ENCODE measurements at places on chromosomes 1 and 21.

GRCh38 chr1:195462646-195463045 lies 1145.6 kb downstream of the KCNT2 start:
- DNase-seq: peak; percentile 56

GRCh38 chr1:223012938-223013337 lies 130.1 kb downstream of the TLR5 start:
- DNase-seq: no peak

DNA sequence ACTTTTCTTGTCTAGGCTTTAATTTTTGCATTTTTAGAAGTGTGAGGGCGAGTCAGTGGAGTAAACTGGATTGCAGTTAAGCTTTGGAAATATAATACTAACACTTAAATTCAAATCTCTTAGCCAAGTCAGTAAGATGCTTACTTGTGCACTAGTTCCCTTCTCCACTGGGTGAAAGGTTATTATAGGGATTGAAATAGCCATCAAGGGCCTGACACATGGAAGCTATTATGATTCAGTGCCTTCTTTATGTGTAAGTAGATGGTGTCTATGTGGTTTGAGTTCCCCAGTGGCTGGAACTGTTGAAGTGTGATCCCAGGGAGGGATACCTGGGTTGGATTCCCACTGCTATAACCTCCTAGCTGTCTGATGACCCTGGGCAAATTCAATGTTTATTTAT lies 24.7 kb upstream of the DMRTA2 start:
- peak; percentile 33 for DNase-seq

- no peak for DNase-seq
Observed at GRCh38 chr1:40041466-40041838, 923 bp downstream of the CAP1 start.

- DNase-seq: peak; percentile 8
Observed at GRCh38 chr1:17369466-17369865, 2.5 kb upstream of the PADI6 start.

- peak; percentile 71 for DNase-seq
Observed at GRCh38 chr1:173420330-173420806, 56.8 kb upstream of the PRDX6 start.

GRCh38 chr1:107794571-107794970 lies 170.4 kb downstream of the VAV3 start:
- no peak for DNase-seq

DNA sequence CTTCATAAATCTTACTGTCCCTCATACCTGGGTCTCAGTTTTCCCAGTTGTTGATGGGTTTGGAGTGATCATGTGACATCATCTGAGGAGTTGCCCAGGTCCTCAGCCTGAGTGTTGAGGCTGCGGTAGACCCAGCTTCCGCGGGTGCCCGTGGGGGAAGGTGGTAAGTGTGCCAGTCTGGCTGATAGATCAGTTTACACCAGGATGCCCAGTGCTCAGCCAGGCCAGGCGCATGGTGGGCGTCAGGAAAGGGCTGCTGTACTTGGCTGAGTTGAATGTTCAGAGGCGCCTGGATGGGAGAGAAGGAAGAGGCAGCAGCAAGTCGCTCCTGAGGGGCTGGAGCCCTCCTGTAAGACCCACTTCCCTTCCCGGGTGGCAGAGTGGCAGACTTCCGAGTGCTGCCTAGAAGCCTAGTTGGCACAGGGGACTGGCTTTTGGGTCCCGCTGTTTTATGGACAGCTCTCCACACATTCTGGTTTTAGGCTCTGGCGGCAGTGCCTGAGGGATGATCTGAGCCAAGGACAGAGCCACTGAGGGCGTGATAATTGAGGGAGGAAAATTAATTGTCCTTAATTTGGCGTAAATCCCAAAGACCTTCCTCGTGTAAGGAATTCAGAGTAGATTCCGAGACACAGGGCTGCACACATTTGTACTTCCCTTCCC lies 35.8 kb downstream of the PTPRF start:
- no peak for DNase-seq

DNA sequence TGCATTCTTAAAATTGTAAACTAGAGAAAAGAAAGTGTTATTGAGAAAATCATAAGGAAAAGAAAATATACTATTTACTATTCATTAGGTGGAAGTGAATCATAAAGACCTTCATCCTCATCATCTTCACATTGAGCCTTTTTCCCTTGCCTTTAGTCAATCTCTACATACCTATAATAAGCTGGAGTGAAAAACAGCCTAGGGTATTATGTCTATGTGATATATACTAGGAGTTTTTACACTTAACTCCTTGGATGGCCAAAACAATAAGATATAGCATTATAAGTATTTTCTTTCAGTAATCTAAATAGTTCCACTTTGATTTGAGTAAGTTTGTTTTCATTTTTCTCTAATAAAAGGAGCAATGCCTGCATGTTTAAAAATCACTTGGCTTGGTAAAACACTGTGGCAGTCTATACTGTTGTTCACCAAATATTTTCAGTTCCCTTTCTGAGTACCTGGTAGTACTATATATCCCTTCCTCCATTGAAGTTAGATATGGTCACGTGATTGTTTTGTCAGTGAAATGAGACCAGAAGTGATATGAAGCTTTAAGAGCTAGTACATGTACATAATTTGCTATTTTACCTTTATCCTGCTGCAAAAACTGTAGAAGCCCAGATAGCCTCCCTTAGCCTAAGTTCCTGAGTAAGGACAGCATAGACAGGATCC lies 78.3 kb downstream of the CLEC20A start:
- no peak for DNase-seq

GRCh38 chr1:172450524-172450885 lies 6.6 kb upstream of the PIGC start:
- DNase-seq: no peak

DNA sequence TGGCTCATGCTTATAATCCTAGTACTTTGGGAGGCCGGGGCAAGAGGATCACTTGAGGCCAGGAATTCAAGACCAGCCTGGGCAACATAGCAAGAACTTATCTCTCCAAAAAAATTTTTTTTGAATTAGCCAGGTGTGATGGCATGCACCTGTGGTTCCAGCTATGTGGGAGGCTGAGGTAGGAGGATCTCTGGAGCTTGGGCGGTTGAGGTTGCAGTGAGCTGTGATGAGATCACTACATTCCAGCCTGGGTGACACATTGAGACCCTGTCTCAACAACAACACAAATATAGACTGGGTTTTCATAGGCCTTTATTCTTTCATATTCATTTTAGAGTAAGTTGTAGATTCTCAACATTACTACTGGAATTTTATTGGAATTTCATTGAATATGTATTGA lies 12.8 kb downstream of the MED18 start:
- DNase-seq: no peak

DNA sequence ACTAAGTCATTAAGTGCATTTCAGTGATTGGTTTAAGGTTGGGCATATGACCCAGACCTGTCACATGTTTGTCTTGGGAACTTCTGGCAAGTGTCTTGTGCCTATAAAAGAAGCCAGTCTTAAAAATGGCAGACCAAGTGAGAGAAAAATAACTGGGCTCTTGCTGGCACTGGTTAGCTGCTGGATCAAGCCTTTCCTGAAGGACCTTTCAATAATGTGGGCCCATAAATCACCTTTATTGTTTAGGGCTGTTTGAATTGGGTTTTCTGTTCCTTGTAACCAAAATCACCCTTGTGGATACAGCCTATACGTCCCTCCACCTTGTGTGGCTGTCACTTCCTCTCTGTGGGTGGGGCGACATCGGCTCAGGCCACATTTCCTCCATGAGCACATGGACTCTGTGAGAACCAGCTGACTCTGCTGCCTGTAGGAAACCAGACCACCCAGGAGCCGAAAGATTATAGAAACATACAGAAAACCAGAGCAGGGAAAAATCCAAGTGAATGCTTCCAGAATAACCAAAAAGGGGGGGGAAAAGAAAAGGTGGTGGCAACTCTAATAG lies 25.6 kb upstream of the WNT4 start:
- DNase-seq: no peak

GRCh38 chr1:1754051-1754815 lies 24.0 kb downstream of the NADK start:
- DNase-seq: no peak

- no peak for DNase-seq
Observed at GRCh38 chr21:25709684-25710265, 24.9 kb downstream of the ATP5PF start.

DNA sequence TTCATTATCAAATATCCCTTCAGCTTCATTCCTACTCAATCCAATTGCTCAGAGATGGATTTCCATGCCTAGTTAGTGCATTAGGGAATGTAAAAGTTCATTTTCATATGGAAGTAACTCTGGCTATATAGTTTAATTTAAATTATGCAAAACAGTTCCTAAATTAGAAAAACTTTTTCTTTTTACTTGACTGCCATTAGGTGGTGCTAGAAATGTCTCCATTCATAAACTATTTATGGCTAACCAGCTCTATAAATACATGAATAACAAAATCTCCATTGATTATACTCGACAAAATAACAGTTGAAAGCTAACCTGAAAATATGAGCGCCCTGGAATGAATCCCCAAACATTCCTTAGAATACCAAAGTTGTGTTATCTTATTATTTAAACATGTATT lies 311.4 kb downstream of the USH2A start:
- no peak for DNase-seq

DNA sequence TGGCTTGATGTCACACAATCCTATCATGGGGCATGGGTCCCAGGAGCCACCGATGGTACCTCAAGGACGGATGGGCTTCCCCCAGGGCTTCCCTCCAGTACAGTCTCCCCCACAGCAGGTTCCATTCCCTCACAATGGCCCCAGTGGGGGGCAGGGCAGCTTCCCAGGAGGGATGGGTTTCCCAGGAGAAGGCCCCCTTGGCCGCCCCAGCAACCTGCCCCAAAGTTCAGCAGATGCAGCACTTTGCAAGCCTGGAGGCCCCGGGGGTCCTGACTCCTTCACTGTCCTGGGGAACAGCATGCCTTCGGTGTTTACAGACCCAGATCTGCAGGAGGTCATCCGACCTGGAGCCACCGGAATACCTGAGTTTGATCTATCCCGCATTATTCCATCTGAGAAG lies 46.3 kb downstream of the ACP6 start:
- no peak for DNase-seq

DNA sequence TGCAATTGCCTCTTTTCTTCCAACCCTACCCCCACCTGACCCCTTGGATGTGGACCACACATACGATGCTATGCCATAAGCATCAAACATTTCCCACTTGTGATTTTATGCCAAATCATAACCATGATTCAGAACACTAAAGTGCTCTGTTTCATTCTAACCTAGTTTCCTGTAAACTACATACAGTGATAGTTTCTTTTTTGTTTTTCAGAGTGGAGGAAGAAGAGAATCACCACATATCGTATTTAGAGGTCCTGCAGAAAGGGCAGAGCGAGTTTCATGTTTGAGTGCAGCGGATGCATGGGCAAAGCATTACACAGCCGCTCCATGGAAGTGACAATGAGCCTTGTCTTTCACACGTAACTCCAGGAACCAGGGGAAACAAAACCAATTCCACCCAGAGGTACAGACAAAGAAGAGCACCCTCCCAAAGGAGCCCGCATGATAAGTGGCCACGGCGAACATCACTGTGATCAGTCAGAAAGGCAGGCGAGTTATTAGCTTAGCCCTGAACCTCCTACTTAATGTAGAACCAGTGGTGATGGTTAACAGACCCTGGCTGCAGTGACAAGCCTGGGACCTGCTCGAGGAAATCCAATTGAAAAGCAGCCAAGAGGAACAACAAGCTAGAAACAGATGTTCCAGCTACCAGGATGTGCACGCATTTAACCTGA lies 64.0 kb upstream of the ZNF281 start:
- peak; percentile 53 for DNase-seq

DNA sequence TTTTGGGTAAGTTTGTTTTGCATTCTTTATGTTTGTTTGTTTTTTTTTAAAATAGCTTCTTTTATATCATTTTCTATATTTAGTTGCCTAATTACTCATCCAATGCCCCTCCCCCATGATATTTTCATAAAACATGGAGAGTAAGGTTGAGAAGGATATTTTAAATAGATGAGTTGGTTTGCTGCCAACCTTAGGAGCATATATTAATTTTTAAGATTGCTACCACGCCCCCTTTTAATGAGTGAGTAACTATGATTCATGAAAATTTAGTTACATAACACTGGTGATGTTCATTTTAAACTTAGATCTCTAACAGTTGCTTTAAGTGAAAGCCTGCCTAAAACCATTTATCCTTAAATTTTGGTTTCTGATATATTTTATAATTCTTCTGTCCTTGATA lies 18.7 kb downstream of the TMEM50A start:
- DNase-seq: peak; percentile 49

DNA sequence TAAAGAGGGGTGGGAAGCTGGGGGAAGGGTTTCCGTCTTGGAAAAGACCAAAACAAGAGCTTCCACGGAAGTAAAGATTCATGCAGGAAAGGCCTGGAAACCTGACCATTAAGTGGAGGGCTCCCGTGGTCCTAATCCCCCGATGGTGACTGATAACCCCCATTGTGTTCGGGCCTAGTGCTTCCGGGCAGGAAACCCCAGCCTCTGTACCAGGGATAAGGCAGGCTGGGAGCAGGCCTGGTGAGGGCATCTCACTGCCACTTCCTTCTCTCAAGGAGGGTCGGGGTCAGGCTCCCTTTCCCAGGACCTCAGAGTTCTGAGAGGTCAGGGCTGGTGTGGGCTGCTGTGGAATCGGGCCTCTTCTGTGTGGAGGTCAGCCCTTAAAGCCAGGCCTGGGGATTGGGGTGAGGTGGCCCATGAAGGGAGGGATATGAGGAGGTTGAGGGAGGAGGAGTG lies 136.9 kb downstream of the CDC7 start:
- DNase-seq: no peak

- DNase-seq: peak; percentile 36
Observed at GRCh38 chr1:57422271-57423134, 1.4 kb downstream of the DAB1 start.

DNA sequence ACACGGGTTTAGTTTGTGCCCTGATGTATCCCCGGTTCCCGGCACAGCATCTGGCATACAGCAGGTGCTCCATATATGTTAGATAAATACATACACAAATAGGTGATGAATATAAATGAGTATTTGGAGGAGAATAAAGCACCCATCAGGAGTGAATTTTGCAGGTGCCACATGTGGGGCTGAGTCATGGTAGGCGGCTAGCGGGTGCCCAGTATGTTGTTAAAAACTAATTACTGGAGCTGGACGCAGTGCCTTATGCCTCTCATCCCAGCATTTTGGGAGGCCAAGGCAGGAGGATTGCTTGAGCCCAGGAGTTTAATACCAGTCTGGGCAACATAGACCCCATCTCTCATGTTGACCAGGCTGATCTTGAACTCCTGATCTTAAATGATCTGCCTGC lies 16.7 kb upstream of the WASF2 start:
- DNase-seq: no peak

DNA sequence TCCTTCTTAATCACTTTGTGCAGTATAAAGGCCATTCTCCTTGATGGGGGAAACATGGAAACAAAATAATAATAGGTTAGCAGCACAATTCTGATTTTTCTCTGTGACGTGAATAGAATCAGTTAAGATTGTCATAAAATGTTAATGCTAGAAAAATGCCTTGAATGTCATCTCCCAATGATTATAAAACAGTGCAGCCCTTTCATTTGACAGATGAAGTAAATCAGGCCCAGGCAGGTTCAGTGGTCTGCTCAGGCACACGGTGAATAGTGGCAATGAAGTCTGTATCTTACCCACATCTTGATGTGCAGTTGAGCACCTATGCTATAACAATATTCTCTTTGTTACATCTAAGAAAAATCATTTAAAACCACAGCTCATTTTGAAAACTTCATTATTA lies 32.2 kb upstream of the ZNF281 start:
- DNase-seq: no peak

- no peak for DNase-seq
Observed at GRCh38 chr1:6873298-6874015, 88.2 kb downstream of the CAMTA1 start.

Data from AG10803 (cell line).